ENCODE measurements at places on chromosomes 6 and 20.

GRCh38 chr20:38112930-38113294 is 52.2 kb downstream of the TGM2 start:
- no peak for DNase-seq

GRCh38 chr20:9454791-9455190 is 59.6 kb upstream of the LAMP5 start:
- no peak for DNase-seq

- no peak for DNase-seq
Observed at GRCh38 chr6:140070846-140071473, 696.5 kb upstream of the CITED2 start.

- DNase-seq = no peak
Observed at GRCh38 chr6:14871221-14871620, 374.6 kb upstream of the JARID2 start.

- no peak for DNase-seq
Observed at GRCh38 chr6:87951751-87952150, 95.9 kb upstream of the SPACA1 start.

DNA sequence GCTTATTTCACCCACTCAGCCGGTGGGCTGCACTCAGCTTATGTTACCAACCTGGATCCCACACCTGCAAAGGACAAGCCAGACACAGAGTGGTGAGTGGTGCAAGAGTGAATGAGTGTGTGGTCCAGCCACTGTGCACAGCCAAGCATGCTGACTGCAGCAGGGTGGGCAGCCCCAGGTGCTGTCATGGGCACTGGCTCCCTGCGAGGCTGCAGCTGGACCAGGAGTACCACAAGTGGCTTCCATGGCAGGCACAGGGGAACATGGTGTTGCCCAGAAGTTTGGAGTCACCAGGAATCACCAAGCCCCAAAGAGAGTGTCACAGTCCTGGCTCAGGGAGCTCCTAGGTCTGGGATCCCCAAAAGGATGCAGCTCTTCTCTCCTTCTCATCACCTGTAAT is 1093.4 kb downstream of the KHDRBS2 start:
- no peak for DNase-seq

DNA sequence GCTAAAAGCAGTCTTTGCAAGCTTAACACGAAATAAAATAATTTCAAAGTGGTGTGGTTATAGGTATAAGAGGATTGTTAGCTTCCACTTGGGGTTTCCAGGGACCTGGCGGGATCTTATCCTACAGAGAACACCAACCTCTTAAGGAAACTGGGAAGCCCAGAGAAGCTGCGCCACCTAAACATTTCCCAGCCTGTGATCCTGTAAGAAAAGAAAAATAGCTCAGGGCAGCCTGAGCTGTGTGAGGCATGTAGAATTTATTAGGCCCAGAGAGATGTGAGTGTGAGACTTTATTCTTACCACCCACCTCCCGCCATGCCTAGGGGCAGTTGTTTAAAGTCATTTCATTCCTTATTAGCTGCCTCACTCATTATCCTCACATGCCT is 54.1 kb downstream of the CCN2 start:
- no peak for DNase-seq

DNA sequence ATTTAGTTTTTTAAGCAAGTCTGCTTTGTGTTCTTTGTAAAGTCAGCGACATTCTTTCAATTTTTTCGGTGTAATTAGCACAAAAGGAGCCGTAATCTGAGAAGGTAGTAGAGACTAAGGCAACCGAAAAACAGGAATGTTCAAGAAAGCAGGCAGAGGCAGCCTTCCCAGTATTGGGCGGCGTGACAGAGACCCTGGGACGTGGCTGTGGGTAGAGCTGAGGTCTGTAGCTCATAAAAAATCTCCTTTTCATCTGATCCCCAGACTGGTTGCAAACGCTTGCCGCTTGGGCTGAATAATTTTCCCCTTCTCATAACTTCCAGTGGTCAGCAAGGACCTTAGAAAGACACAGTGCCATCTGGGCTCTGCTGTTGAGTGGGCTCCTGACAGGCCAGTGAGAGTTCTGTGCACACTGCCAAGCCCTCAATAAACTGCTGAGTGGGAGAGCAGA is 30.8 kb downstream of the GNAS start:
- DNase-seq = no peak

DNA sequence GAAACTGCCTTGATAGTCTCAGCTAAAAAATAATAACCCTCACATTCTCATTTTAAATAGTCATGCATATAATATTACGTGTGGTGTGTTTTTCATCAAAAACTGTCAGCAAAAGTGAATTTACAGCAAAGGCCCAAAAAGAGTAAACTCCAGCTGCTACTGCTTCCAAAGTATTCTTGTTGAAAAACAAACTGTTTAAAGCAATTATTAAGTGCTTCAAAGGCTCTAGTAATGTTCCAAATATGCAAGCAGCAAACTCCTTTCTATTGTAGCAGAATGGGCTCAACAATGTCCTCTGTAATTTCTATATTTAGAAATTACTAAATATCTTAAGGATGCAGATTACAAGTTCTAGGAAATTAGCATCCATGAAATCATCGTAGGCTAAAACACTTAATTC is 280.0 kb upstream of the TBX18 start:
- no peak for DNase-seq

- DNase-seq = no peak
Observed at GRCh38 chr6:34238585-34239499, 2.2 kb downstream of the HMGA1 start.

GRCh38 chr6:111918825-111919224 is 45.6 kb upstream of the FYN start:
- no peak for DNase-seq

DNA sequence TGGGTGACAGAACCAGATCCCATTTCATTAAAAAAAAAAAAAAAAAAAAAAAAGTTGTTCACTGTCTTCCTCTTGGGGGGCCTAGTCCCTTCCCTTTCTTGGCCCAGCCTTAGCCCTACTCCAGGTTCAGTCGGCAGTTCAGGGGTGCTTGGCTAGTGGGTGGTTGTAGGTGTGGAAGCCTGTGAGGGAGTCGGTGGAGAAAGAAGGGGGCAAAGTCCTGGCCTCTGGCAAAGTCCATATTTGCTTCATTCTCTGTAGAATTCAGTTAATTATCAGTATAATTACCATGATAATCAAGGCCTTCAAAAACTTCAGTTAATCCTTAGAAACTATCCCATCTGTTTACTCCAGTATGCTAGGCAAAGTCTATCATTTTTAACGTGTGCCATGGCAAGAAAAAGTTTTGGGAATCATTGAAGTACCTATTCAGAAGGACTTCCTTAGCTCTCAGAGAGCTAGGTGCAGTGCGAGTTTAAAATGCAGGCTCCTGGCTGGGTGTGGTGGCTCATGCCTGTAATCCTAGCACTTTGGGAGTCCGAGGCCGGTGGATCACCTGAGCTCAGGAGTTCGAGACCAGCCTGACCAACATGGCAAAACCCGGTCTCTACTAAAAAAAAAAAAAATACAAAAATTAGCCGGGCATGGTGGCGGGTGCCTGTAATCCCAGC is 205.7 kb upstream of the ARG1 start:
- no peak for DNase-seq

DNA sequence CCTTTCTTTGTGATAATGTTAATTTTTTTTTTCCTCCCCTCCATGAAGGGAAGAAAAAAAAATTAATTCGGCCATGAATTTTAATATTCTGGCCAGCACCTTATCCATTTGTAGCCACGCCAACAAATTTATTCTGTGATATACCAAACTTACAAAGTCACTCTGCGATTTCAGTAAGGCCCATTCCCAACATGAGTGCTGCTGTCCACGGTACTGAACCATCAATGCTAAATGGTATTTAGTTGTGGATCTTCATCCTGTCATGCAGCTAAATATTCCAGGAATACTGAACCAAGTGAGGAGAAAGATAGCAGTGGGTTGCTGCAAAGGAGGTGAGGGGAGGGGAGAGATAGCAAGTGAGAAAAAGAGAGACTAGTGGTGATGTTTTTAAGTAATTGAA is 19.5 kb upstream of the RSPH4A start:
- no peak for DNase-seq

DNA sequence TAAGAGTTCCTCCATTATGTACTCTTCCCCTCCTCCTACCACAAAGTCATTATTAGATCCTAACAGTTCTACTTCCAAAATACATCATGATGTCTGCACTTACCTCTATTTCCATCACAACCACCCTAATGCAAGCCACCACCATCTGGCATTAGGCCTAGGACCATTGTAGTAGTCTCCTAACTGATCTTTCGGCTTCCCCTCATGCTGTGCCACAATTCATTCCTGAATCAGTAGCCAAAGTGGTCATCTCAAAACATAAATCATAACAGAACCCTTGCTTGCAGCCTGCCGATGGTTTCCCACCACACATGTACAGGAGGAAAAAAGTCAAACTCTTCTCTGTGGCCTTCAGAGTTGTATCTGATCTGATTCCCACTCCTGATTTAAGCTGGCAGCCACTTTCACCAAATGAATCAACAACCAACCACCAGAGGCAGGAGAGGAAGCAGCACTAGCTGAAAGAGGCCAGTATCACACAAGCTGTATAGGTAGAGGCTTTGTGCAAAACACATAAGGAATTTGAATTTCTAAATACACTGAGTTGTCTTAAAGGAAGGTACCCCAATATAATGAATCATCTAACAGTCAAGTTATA is 26.1 kb downstream of the FAM184A start:
- DNase-seq = no peak

- DNase-seq = no peak
Observed at GRCh38 chr6:13807696-13808095, 6.7 kb downstream of the MCUR1 start.

Data from stimulated activated CD4-positive, alpha-beta T cell treated with anti-CD3 and anti-CD28 coated beads, Interleukin-15, amount 100 ng/mL, for 1 hour (primary cell).